ENCODE measurements at places on chromosomes 6 and 20.

DNA sequence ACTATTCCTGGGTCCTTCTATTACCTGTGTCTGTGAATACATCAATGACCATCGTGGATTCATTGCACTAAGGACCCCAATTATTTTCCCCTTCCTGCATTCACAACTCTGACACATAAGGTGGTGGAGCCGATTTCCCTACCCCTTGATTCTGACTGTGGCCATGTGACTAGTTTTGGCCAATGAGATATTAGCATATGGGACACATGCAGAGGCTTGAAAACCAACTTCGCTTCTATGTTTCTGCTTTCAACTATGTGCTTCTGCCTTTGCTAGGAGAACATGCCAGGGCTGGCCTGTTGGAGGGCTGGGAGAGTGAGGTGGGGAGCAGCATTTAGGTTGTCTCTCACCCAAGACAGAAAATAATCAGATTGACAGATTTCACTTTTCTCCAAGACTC, 483.1 kb upstream of the JAG1 start:
- DNase-seq, result no peak

DNA sequence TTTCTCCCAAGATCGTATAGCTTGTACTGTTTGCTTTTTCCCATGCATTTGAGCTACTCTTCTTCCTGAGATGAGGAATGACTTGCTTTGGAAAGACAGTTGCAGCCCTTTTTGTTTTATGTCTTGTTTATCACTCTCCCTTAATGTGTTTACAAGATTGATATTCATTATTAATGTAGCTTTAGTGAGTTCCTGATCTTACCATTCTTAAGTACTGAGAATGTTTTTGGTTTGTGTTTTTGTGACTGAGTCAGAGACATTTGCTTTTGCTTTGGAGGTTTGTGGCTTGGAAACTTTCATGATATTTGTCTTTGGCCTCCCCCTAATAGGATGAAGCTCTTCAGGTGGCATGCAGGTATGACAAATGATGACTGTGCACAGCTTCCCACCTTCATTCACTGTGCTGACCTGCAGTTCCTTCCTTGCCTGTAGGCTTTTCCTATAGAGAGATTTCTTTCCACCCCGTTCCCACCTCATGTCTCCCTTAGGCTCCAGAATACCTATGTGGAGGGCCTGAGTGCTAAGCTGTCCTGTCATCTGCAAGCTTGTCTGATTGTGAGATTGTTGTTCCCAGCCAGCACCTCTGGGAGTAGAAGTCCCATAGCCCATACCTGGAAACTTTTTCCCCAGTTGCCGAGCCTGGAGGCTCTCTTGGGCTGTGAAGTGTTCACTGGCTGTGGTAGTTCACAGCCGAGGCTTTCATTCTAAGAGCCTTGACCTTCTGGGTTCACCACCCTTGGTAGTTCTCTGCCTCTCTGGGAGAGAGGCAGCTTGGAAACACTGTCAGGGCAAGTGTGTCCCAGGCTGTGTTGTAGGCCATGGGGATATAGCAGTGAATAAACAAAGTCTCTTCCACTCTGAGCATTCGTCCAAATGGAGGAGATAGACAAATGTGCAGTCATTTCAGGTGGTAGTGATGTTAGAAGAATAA, 27.1 kb downstream of the CDS2 start:
- DNase-seq, result no peak

- no peak for DNase-seq
Measured at GRCh38 chr6:31850765-31851484, 11.7 kb downstream of the NEU1 start.

GRCh38 chr6:129606664-129607063, 103.3 kb downstream of the ARHGAP18 start:
- DNase-seq, result no peak
